ENCODE measurements at places on chromosomes 11 and 22.

DNA sequence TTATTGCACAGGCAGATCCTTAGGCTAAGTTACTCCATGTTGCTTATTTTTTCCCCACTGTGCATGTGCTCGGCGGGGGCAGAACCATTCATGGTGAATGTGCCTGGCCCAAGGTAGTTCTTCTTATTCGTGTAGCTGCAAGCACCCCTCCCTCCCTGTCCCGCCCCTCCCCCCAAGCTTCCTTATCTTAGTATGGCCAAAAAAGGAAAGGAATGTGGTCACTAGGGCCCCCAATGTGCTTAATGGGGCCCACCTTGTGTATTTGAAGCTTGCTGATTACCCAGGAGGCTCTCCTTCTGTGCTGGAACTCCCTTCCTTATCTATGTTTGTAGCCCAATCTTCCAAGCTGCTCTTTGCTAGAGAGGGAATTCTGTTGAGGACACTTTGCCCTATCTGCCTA is 1259.7 kb upstream of the RAG2 start:
- no peak for DNase-seq

- no peak for DNase-seq
These were observed 161.6 kb upstream of the SYN3 start for GRCh38 chr22:33219648-33220384.

- DNase-seq: peak; percentile 93
These were observed at the start of gene KCNQ1OT1 for GRCh38 chr11:2699531-2700414. KCNQ1OT1 (minus strand) TSS chr11:2699994.

DNA sequence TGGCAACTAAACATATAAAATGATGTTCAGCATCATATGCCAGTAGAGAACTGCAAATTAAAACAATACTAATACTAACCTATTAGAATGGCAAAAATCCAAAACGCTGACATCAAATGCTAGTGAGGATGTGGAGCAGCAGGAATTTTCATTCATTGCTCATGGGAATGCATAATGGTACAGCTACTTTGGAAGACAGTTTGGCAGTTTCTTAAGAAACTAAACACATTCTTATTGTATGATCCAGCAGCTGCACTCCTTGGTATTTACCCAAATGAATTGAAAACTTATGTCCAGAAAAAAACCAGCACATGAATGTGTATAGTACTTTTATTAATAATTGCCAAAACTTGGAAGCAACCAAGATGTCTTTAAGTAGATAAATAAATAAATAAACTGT is 258.0 kb downstream of the TENM4 start:
- DNase-seq: no peak

DNA sequence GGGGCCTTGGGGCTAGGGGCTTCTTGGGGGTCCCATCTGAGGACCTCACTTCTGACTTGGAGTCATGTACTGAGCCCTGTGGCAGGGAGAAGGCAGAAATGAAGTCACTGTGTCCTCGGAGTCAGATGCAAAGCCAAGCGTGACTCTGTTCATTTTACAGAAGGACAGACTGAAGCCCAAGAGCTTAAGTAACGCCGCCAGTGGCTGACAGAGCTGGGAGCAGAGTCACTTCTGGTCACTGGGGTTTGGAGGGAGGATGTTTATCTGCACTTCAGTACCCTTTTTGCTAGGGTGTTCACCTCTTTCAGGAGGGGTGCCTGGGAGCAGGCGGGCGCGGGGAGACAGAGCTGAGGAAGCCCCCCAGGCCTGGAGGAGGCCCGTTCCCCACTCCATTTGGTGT is 10.7 kb downstream of the CD6 start:
- no peak for DNase-seq

GRCh38 chr11:120058931-120059330 is 79.0 kb downstream of the TRIM29 start:
- no peak for DNase-seq

DNA sequence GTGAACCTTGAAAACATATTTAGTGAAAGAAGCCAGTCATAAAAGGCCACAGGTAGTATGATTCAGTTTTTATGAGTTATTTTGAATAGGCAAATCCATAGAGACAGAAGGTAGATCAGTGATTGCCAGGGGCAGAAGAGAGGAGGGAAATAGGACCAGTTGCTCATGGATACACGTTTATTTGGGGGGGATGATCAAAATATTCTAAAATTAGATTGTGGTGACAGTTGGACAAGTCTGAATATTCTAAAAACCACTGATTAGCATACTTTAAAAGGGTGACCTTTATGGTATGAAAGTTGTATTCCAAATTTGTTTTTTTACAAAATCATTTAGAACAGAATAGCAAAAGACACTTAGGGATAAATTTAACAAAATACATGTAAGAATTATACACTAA is 28.6 kb downstream of the QSER1 start:
- DNase-seq: no peak

GRCh38 chr11:2726964-2727363 is 27.2 kb upstream of the KCNQ1OT1 start:
- no peak for DNase-seq

DNA sequence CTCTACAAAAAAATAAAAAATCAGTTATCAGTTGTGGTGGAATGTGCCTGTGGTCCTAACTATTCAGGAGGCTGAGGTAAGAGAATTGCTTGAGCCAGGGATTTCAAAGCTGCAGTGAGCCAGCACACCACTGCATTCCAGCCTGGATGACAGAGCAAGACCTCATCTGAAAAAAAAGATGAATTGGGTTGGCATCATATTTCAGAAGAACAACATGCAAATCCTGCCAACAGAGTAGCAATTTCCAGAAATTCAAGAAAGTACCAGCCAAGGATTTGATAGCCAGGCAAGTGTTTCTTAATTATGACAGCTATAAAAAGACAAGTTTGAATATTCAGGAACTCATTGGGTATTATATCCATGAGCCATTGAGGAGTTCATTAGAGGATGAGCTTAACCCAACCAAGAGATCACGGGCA is 75.2 kb downstream of the USP47 start:
- no peak for DNase-seq

GRCh38 chr11:65557280-65558001 is 718 bp downstream of the LTBP3 start:
- DNase-seq: no peak

GRCh38 chr11:100863080-100863581 is 176.0 kb downstream of the ARHGAP42 start:
- DNase-seq: no peak

DNA sequence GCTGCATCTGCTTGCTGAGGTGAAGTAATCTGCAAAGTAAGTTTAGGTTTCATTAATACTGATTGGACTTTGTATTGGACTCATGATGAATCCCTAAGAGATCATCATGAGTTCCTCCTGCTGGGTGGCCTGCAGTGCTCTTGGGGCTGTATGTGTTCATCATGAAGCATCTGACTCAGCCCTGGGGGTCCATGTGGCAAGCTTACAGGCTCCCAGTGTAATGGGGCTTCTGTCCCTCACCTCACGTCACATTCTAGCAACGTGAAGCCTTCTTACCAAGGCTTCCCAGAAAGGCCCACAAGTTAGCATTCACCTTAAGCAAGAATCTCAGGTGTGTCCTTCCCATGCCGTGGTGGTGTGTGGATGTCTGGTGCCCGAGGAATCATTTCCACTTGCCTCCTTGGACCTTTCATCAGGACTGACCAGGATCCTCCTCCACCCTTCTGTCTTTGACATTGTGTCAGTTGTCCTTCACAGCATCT is 23.7 kb downstream of the CRKL start:
- DNase-seq: no peak

GRCh38 chr22:38401336-38402084 is 53.5 kb downstream of the KCNJ4 start:
- DNase-seq: no peak

DNA sequence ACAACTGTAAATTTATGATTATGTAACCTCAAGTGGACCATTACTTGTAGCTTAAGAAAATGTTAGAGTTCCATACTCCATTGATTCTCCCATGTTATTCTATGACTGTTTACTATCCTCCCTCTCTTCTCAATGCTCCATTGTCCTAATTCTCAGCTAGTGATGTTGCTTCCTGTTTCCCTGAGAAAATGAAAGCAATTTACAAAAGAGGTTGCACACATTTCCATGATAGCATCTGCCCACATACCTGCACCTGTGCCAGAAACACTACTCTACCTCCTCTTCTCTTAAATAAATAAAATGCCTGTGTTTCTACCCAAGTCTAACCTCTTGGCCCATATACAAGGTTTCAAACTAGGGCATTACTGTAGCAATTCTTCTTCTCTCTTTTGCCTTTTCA is 1620.9 kb downstream of the FAM181B start:
- no peak for DNase-seq

DNA sequence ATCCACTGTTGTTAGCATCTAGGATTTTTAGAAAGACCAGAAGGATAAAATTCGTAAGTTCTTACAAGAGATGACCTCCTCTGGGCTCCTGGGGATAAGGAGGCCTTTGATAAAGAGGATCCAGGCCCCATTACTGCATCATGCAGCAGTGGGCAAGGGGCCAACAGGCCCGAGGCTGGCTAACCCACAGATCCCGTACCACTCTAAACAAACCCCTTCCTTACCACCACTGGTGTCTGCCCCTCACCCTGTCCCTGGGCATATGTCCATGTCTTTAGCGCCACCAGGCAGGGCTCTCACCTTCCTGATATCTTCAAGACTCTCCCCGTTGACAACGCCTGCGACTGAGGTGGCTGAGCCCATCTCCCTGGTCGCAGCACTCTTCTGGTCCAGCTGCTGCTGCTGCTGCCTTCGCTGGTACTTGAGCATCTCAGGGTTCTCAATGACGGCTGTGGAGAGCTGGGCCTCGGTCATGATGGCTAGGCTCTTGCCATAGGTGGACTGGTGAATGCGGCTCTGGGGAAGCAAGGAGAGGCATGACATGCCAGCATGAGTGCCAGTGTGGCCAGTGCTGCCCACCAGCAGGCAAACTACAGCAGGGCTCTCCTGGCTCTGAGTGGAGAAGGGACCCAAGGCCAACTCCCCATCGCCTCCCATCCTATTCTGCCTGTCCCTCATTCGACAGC is 46.2 kb downstream of the HIRA start:
- DNase-seq: no peak

- DNase-seq: no peak
These were observed 29.9 kb downstream of the TRPC6 start for GRCh38 chr11:101553891-101554292.

DNA sequence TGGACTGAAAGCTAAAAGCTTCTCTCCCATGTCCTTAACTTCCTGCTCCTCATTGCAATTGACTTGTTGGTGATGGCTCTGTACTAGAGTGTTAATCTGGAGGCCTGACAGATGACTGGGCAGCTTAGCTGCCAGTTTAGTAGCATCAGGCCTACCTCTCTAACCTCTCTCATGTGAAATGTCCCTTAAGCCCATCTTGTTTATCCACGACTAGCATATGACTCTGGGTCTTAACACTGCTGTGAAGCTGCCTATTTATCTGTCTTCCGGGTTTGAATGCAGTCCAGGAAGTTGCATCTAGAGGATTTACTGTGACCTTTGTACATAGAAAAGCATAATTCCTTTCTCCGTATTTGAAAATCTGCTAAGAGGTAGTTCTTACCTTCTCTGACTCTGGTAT is 85.3 kb upstream of the HORMAD2 start:
- DNase-seq: no peak

- peak; percentile 88 for DNase-seq
These were observed at the start of gene ARCN1 for GRCh38 chr11:118572061-118572980. ARCN1 (plus strand) TSS chr11:118572409; CDS start chr11:118572548, 139 bp downstream.
